NCI-H1105 treated with DMSO at 0.1 percent for 48 hours (cell line): ENCODE measurements at places on chromosomes 7 and 10.
A peak's percentile ranks its signal among the peaks of the same experiment; 100 is the strongest.

- no peak for DNase-seq
Observed at GRCh38 chr7:36972140-36972518, 247.8 kb upstream of the AOAH start.

DNA sequence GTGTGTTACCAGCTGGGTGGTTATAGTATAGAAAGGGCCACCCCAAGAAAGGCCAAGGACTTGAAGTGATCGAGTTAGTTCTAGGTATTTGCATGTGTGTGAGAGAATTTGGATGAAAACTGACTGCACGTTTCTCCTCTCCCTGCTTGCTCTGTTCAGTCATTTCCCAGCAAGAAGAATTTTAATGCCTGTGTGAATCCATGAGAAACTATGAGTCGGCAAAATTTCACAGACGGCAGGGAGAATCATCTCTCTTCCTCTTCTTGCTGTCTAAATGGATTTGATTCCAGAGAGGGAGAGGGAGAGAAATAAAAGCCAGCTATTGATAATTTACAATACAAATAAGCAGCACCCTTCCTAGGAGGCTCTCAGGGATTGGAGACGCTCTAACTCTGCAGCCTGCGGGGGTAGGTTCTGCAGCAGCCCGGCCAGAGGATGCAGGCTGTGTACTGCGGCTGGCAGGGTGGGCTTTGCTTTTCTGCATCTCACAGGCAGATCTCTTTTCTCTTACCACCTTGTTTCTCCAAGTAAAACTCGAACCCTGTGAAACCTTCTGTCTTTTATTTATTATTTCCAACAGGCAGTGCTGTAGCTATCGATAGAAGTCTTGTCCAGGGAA lies 183.6 kb downstream of the TCF7L2 start:
- no peak for DNase-seq

GRCh38 chr10:59894114-59894513 lies 12.2 kb downstream of the CCDC6 start:
- DNase-seq = no peak

GRCh38 chr10:132408823-132409666 lies 12.0 kb downstream of the PWWP2B start:
- no peak for DNase-seq

- no peak for DNase-seq
Observed at GRCh38 chr10:51635436-51635835, 64.0 kb downstream of the CSTF2T start.

DNA sequence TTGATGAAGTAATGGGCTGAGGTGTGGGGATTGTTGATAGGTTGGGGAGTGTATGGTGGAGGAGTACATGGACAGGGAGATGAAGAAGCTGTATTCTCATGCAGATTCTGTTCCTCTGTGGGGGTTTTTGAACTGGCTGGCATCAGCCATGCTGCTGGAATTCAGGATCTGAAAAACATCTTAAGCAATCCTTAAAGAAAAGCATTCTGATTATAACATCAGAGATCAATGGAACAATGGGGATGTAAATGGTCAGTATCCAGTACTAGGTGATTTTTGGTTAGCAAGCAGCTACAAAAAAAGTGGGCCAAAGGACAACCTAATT lies 247.5 kb upstream of the GALNT17 start:
- no peak for DNase-seq

- no peak for DNase-seq
Observed at GRCh38 chr7:2774935-2775334, 69.2 kb downstream of the GNA12 start.

- DNase-seq = peak; percentile 35
Observed at GRCh38 chr10:96306516-96306915, 2.3 kb downstream of the DNTT start.

- no peak for DNase-seq
Observed at GRCh38 chr10:132300582-132300981, 7.2 kb downstream of the STK32C start.

- DNase-seq = no peak
Observed at GRCh38 chr10:6490614-6491013, 89.5 kb downstream of the PRKCQ start.

DNA sequence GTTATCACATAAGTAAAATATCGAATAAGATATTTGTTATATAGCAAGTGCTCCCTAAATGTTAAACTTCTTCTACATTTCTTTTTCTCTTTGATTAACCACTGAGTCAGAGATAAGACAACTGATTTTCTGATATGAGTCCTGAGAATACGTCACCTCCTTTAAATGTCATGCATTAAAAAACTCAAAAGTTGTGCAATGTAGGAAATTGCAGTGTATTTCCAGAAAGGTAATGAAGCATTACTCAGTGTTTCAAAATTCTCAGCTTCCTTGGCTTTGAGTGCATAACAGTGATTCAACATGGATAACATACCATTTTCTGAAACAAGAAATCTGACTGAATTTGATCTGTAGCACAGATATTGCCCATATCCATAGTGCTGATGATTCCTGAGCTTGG lies 155.8 kb downstream of the BMPER start:
- no peak for DNase-seq

DNA sequence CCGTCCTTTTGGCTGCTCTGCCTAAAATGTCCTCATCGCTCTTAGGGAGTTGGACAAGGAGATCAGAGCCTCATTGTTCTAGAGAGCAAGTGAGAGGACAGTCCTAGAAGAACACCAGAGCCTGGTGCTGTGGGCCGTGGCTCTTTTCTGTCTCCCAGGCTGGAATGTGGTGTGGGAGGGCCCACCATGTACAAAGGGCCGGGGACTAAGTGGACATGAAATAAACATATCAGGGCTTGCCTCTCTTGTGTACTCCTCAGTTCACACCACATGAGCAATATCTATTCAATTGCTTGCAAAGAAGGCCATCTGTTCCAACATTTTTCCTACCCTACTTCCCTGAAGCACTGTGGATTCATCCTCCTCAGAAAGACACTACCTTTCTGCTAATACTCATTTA lies 510.4 kb downstream of the SUGCT start:
- DNase-seq = no peak

DNA sequence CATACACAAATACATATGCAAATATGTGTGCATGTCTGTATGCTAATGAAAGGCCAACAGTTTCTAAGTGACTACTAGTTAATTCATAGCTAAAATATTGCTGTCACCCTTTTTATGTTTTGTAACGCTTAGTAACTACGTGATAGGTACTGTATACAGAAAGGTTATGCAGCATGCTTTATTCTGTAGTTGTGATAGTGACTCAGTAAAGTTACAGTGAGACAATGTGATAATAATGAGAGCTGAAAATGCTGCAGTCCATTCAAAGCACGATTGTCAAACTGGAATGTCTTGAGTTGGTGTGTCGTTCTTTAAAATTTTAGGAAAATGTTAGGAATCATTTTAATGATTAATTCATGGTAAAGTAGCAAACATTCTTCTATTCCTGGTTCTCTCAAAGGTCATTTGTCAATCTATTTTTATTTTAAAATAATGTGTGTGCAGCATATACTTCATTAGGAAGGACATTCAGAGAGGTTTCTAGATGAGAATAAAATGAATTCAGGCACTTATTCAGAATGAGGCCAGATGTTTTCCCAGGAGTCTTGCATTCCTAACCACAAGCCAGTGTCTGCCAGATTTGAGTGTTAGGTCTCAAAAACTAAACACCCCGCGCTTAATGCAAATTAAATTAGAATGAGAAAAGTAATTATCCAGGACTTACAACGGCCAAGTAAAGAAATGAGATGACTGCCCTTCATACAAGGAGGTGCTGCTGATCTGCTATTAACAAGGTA lies 408.8 kb upstream of the FZD8 start:
- DNase-seq = no peak

DNA sequence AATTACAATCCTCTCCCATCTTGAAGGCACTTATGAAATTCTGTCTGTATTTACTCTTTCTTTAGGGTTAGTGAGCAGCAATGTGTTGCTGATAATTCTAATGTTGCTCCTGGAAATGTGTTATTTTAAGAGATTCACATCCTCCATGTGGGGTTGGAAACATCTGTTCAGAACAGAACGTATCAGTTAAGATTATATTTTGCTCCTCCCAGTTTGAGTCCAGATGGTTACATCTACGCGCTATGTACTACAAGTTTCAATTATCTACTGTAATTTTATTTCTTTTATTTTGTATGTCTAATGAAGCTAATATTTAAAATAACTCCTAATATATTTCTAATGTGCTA lies 250.6 kb upstream of the KLF6 start:
- DNase-seq = no peak

DNA sequence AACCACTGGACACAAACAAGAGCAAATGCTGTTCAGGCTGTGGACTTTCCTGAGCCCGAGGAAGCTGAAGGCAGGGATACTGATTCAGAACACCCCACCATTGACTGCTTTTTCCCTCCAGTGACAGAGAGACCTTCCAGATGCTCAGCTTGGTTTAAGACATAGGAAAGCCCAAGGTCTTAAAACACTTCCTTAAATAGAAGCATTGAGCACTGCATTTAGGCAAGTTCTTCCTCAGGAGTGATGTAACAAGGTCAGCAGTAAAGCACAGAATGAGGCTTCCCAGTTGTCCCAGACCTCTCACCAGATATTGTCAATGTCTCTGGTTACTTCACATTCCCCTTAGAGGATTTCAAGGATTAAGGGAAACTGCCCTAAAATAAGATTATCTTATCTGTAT lies 19.6 kb upstream of the CDCA7L start:
- no peak for DNase-seq

GRCh38 chr7:35699796-35700305 lies 4.9 kb upstream of the HERPUD2 start:
- no peak for DNase-seq

GRCh38 chr10:79165070-79165778 lies 96.5 kb downstream of the ZMIZ1 start:
- DNase-seq = no peak

DNA sequence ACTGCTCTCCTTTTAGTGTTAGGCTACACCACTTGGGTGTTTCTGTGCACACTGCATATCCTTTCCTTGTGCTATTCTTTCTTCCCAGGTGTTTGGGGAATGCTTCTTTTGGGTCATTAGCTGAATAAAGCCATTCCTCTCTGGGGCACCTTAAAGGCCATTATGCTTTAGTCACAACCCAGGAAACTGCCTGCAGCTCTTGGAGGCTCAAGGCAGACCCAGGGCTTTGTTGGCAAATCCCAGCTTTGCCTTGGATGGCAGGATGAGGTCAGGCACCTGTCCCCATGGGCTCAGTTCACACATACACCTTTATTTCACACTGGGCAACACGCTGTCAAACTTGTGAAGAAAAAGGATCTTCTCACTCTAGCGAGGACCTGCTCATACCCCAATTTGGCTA lies 460.6 kb downstream of the CCSER2 start:
- DNase-seq = no peak

GRCh38 chr10:101215397-101216206 lies 13.7 kb downstream of the LBX1 start:
- DNase-seq = peak; percentile 18

GRCh38 chr10:86681047-86681446 lies 12.7 kb downstream of the LDB3 start:
- DNase-seq = no peak

- DNase-seq = no peak
Observed at GRCh38 chr7:750111-750905, 23.2 kb upstream of the PRKAR1B start.

- DNase-seq = no peak
Observed at GRCh38 chr7:106061301-106061979, 50.7 kb downstream of the SYPL1 start.

GRCh38 chr7:112898432-112899290 lies 108.5 kb upstream of the TMEM168 start:
- DNase-seq = peak; percentile 36

DNA sequence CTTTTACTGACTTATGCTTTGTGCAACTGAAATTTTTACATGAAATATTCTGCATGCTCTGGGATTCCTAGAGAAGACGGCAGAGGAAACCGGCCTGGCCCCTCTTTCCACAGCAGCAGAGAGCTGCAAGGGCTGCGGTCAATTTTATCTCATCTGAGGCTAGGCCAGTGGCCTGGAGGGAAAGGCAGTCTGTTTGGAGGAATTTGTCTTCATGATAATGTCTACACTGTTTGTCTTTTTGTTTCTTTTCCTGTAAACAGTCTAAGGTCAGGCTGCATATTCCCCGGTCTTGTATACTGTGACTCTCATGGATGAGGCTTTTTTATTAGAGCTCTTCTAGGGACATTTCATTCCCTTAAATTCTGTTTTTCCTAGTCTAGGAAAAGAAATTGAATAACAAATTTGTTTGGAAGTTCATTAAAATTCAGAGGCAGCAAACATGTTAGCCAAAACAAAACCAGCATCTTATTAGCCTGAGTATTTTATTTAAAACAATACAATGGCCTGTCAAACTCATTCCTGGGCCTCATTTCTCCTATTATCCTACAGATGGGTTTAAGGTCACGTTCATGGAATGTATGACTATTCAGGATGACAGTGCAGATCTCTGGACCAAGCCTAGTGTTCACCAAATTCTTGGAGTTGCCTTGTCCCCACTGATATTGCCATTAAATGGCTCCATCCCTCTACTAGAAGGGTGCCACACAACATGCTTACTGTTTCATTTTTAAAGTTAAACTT lies 26.4 kb downstream of the LAMB4 start:
- DNase-seq = no peak

DNA sequence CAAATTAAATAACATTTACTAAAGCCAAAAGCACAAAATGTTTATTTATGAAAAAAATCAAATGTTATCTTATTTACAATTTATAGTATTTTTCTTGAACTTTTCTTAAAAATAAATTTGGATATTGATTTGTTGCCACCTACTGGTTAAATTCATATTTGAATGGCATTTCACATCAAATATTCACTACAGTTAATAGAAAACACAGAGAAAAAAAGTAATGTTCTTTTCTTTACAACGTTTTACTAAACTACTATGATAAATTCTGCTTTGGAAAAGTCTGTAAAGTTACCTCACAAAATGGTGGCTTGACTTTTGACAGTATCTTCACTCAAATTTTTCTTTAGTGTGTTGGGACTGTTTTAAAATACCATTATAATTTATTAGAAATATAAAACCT lies 52.7 kb downstream of the SRPK2 start:
- DNase-seq = peak; percentile 8

GRCh38 chr7:148972375-148972774 lies 55.9 kb downstream of the PDIA4 start:
- no peak for DNase-seq
